Transverse colon (tissue), 4 donors: ENCODE measurements at places on chromosomes 7 and 10. TPM values are rescaled to one million over a fixed set of nuclear protein-coding genes. Genes with fewer than 3 reads are reported as not detected.

Gene STRIP2
- 0.82 TPM for total RNA-seq

DNA sequence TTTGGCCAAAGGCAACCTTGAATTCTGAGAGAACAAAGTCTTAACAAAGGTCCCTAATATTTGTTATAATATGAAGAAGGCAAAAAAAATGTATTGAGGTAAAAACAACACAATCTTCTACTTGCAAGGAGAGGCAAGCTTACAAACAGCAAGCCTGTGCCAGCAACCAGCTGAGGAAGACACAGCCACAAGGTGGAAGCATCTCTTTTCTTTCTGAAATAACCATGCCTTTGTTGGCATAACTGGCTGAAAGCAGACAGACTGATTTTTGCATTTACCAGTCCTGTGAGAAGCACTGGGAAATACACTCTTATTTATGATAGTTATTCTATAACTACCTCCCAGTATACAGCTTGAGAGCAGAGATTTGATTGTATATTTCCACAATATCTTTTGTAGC is 292.0 kb downstream of the PHTF2 start:
- no peak for DNase-seq

DNA sequence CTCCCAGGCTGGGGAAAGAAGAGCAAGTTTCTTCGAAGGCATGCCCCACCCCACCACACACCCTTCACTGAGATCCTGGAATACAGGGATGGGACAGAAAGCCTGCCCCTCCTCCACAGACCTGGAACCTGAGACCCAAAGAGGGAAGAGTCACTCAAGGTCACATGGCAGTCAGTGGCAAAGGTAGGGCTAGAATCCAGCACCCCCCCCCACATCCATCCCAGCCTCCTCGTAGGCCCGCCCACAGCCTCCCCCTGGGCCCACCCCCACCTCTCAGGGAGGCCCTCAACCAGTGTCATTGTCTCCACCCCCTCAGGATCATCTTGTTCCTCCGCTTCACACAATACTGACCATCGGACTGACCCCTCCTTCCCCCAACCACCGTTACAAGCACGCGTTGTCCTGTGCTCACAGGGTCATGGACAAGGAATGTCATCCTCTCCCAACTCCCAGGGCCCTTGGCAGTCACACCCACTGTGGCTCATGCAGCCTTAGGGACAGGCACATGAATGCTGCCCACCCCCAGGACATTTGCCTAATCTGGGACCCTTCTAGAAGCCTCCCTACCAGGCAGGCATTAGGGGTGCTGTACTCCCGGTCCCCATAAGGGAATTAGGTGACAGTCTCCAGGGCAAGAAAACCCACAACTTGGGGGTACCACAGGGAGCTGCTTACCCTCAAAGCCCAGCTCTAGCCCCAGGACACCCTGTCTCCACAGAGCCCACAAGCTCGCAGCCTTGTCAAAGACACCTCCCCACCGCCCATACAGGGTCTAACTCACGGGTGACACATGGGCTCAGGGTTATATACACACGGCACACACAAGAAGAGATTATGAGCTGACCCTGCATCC is 1.4 kb downstream of the KCNH2 start:
- DNase-seq: no peak

- DNase-seq: no peak
Observed at GRCh38 chr7:115332691-115333090, 410.8 kb downstream of the MDFIC start.

Gene DNA2
- 0.20 TPM for total RNA-seq

GRCh38 chr10:75544386-75544785 is 113.0 kb downstream of the LRMDA start:
- DNase-seq: no peak

GRCh38 chr7:36750451-36750850 is 26.2 kb upstream of the AOAH start:
- DNase-seq: no peak

Gene ITPRID1
- 2.8 TPM for total RNA-seq

- DNase-seq: no peak
Observed at GRCh38 chr10:15169555-15170401, 1.3 kb upstream of the NMT2 start.

- no peak for DNase-seq
Observed at GRCh38 chr10:97939446-97939990, 89.9 kb downstream of the GOLGA7B start.
